ENCODE measurements at places on chromosomes 6 and 20. TPM values are rescaled to one million over a fixed set of nuclear protein-coding genes. Genes with fewer than 3 reads are reported as not detected.

The BPI gene
- total RNA-seq = not detected

The ADGRF1 gene
- 8.3 TPM for total RNA-seq

The HAO1 gene
- total RNA-seq = not detected

The SLC22A16 gene
- not detected for total RNA-seq

The C20orf141 gene
- total RNA-seq = not detected

The MRPS18A gene
- total RNA-seq = 31.9 TPM

The GPR6 gene
- total RNA-seq = not detected

The PTPRK gene
- 82.5 TPM for total RNA-seq

The HLA-DQB1 gene
- total RNA-seq = 3.2 TPM

The SIM1 gene
- total RNA-seq = not detected

The WFDC2 gene
- 2.2 TPM for total RNA-seq

The SLC17A3 gene
- total RNA-seq = not detected

The UNC5CL gene
- 0.25 TPM for total RNA-seq

The ARMC12 gene
- not detected for total RNA-seq

The HLA-DOA gene
- 30.2 TPM for total RNA-seq

GRCh38 chr6:108771421-108771820, 76.8 kb upstream of the ARMC2 start:
- no peak for DNase-seq

GRCh38 chr6:40825102-40825501, 213.9 kb downstream of the UNC5CL start:
- no peak for DNase-seq

- no peak for DNase-seq
These were observed 141.9 kb upstream of the EXOC2 start for GRCh38 chr6:834866-835265.

DNA sequence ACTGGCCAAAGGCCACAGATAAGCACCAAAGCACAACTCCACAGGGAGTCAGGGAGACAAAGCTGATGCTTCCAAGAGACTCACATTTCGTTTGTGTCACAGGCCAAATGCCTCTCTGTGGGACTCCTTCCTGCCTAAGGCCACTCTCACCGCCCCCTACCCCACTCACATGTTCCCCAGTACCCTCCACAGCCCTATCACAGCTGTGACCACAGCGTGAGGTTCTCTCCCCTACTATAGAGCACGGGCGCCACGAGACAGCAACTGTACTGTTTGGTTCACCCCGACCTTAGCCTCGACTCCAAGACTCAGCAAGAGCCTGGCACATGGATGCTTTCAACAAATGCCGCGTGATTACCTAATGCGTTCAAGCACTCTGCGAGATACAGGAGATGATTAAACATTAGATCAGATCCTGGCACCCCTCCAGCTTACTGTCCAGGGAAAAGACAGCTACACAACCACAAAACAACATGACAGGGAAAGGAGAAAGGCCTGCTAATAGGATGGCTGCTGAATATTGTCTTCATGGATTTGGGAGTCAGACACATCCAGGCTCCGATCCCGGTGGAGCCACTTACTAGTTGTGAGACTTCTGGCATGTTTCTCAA, 105.5 kb downstream of the AGPAT4 start:
- no peak for DNase-seq

DNA sequence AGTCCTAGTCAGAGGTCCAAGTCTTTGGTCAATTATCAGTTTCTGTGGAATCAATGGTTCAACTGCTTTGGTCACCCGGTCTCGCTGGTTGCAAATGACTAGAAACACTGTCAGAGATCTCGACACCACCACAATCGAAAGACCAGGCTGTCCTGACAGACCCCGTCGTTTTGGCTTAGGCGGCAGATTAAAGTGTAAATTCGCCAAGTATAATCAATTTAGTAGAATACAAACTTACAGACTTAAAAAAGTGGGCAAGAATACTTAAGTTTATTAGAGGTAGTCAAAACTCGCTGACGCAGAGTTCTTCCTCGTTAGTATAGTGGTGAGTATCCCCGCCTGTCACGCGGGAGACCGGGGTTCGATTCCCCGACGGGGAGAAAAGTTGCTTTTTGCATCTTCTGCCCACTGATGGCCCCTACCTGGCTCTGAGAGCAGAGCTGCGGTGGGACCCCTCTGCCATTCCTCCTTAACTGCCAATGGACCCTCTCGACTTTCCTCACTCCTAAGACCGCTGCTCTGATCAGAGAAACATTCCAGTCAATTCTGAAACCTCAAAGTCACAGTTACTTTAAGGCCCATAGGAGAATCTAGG, 30.6 kb upstream of the ZNF184 start:
- no peak for DNase-seq

DNA sequence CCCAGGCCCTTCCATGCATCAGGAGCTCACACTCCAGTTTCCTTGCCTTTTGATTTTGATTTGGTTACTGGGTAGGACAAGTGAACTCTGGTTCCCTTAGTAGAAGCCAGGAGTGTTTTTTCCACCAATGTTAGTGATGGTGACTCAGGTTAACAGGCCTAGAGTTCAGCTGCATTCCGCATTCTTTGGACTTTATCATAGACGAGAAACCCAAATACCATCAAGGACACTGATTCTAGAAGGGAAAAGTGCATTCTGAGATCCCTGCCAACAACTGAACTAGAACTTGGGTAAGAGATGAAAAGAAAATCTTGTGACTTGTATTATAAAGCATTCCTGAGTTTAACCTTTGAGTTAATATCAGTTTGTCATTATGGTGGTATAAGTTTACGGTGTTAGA, 8.9 kb downstream of the GSS start:
- DNase-seq = no peak

DNA sequence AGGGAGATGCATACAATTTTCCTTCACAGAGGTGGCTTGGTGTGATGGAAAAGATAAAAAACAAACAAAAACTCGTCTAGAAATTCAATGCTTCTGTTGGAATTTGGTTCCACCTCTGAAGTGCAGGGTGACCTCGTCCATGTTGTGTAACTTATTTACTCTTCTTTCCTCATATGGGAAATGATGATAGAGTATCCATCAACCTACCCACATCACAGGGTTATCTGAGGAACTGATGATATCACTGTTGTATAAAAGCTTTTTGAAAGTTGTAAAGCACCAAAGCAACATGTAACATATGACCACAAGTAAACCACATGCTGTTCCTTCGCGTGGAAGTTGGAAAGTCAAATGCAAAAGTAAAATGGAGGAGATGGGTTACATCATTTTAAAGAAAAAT, 212.0 kb upstream of the SGK1 start:
- no peak for DNase-seq

GRCh38 chr6:117169064-117169665, 96.2 kb upstream of the VGLL2 start:
- DNase-seq = no peak

GRCh38 chr6:154039231-154039842, at the start of gene OPRM1:
OPRM1 (plus strand) TSS chr6:154039240; CDS start chr6:154039545, 305 bp downstream.
- DNase-seq = no peak

- no peak for DNase-seq
These were observed 19.2 kb downstream of the CAPN11 start for GRCh38 chr6:44177691-44178423.

- no peak for DNase-seq
These were observed 85.8 kb upstream of the CCDC167 start for GRCh38 chr6:37585523-37585905.

DNA sequence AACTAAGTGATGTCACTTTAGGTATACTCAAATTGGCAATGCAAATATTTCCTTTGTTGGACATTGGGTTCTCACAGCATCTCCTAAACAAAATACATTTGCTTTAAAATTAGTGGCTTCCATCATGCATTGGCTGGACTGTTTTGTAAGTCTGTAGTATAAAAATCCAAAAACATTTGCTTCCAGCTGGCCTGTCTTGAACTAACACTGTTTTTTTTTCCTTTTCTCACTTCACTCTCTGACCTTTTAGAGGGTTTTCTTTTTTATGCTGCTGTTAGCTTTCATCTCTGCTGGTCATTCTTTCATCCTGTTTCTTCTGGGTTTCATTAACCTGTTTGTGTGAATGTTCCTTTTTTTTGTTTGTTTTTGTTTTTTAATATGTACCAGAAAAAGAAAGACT, 121.7 kb upstream of the MLIP start:
- no peak for DNase-seq

DNA sequence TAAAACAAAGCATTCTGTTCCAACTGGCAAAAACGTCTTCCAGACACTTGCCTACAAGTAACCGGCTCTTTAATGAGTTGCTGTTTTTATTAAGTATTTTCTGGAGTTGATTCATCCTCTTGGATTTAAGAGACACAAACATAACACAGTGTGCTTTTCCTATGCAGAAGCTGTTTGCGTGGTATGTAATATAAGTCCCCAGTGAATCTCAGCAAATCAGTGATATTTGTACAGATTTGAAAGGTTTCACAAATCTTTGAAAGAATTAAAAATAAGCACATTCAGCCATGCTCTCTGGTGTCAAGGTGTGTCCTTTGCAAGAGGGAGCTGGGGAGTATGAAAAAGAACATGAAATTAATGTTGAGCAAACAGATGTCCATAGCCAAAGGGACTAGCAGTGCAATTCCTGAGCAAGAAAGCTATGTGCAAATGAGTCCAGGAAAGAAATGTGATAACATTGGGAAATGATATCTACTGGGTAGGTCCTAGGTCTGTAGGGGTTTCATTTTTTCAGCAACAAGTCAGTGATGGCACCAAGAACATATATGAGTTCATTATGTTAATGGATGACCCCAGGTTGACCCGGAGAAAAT, 170.1 kb upstream of the PHACTR1 start:
- no peak for DNase-seq

- DNase-seq = no peak
These were observed 71.4 kb upstream of the NHSL1 start for GRCh38 chr6:138570725-138571029.

GRCh38 chr6:85920782-85921181, 278.1 kb upstream of the SYNCRIP start:
- no peak for DNase-seq

DNA sequence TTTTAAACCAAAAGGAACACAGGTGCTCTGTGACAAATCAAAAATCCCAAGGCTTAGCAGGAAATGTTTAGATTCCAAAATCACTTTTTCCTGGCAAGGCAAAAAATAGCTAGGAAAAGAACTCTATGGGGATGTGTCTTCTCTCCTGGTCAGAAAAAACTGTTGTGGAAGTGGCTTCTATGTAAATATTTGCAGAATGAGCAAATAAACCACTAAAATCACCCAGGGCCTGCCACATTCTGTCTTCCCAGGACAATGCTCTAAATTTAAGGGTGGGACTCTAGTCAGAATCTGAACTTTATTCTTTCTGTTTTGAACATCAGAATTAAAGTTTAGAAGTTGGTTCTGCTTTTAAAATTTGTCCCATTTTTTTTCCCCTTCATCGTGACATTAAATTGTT, 29.3 kb downstream of the GCM1 start:
- no peak for DNase-seq

DNA sequence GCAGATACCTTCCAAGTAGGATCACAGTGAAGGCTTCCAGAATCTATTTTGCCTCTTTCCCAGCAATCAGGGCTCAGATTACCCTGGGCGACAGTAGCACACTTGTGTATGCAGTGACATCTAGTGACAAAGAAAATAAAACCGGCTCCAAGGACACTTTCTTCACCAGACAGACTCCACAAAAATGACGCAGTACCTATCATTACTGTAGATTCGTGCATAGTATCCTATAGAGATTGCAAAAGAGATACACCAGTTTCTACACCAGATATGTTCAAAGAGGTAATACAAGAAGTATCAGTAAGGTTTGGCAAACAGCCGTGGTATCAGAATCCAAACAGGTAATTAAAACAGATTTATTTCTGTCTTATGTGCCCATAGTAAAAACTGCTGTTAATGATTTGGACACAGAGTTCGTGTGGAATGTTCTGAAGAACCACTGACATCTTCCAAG, 600.4 kb upstream of the JAG1 start:
- no peak for DNase-seq

- no peak for DNase-seq
These were observed 312.9 kb downstream of the GJA1 start for GRCh38 chr6:121748376-121748775.

DNA sequence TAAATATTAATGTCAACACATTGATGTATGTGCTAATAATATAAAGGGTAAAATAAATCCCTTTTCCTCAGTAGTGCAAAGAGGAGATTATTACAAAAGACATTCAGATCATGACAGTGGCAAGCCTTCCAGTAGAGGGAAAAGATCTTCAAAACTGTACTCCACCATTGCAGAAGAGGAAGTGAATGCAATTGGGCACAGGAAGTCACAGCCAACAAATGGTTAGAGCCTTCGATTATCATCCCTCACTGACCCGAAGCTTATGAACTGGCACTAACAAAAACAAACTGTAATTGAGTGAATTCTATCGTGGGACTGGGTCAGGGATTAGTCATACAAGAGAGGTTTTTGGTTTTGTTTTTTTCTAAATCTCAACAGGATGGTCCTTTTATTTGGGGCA, 39.3 kb upstream of the SCGN start:
- no peak for DNase-seq

DNA sequence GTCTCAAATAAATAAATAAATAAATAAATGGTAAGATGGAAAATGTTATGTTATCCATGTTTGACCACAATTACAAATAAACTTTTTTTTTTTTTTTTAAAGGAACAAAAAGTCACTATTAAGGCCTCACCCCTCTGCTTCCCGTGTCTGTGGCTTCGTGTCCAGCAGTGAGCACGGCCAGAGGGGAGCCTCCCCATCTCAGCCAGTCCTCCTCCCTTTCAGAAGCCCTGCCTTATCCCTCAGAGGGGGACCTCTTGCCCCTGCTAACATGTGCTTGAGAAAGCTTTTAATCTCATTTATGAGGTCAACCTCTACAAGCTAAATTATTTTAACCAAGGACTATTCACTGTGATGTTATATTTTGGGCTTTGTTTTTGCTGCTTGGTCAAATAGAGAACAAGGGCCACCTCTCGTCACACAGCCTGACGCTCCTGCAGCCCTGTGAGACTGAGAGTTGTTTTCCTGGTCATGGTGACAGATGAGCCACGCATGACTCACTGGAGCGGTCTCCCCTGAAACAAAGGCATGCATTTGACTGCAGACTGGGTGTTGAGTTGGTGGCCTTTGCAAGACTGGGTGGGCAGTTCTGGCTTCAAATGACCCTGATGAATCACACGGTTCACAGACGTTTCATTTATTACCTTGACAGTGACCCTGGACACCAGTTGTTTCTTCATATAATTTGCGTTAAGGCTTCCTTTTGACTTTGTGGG, 131.8 kb downstream of the TIAM2 start:
- no peak for DNase-seq

GRCh38 chr6:56759521-56759920, 116.8 kb upstream of the DST start:
- DNase-seq = no peak

DNA sequence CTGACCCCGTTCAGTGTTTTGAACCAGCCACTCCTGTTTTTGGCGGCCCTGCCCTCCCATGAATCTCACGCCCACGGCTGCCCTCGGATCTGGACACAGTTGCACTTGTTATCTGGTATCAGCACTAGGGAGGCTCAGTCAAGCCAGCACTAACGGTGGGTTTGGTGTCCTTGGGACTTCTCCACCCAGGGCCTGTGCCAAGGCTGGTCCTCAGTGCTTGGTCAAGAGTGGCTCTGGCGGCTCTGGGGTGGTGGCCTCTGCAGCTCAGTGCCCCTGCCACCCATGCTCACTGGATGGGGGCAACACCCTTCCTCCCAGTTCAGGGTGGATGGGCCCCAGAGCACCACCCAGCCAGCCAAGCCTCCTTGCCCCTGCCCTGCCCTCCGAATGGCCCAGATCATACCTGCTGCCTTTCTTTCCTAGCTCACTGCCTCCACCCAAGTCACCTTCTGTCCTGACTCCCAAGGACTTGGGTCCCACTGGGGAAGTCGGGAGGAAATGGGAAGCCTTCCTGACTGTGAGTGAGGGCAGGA, 54.7 kb downstream of the SSR1 start:
- DNase-seq = no peak

GRCh38 chr6:161347125-161347524, 73.3 kb upstream of the AGPAT4 start:
- no peak for DNase-seq

GRCh38 chr6:133951881-133952814, 876 bp upstream of the TBPL1 start:
- DNase-seq = no peak

Data from vagina (tissue), 2 donors.